Kidney (tissue), 22 donors: ENCODE measurements at places on chromosomes 7 and 10. TPM values are rescaled to one million over a fixed set of nuclear protein-coding genes. Genes with fewer than 3 reads are reported as not detected.

Gene FUOM
- 17.5 TPM for total RNA-seq

DNA sequence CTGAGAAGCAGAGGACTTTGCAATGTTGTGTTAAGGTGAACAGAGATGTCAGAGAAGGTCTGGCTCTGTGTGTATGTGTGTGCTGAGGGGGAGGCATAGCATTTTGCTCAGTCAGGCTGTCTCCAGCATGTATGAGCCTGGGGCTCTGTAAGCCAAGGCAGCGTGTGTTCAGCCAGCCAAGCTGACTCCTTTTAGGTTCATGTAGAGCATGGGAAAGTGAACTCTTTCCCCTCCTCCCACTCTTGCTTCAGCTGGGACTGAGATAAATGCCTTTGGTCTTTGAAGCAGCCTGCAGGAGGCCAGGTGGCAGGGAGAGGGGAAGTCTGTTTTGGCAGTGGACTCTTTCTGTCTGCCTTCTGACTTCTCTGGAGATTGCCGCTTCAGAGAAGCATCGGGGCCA lies 3.8 kb downstream of the SFXN2 start:
- DNase-seq, result peak; percentile 80
- H3K4me1 ChIP-seq, result peaks cover 18% of the 10 kb centered on the region
- no peaks in the 10 kb centered on the region for H3K27me3 ChIP-seq
- peak overlapping the region; percentile 38 for H3K27ac ChIP-seq
- H3K36me3 ChIP-seq, result no peaks in the 10 kb centered on the region
- H3K4me3 ChIP-seq, result peak overlapping the region; percentile 20

GRCh38 chr7:22727714-22728035 lies 675 bp downstream of the IL6 start:
- H3K4me3 ChIP-seq, result no peak overlapping the region
- H3K36me3 ChIP-seq, result no peaks in the 10 kb centered on the region
- H3K27me3 ChIP-seq, result no peaks in the 10 kb centered on the region
- H3K4me1 ChIP-seq, result peaks cover 7% of the 10 kb centered on the region
- H3K27ac ChIP-seq, result no peak overlapping the region
- no peak for DNase-seq

Gene MUC12
- 3.8 TPM for total RNA-seq

- H3K27me3 ChIP-seq, result no peaks in the 10 kb centered on the region
- peaks cover 6% of the 10 kb centered on the region for H3K4me1 ChIP-seq
- DNase-seq, result no peak
- no peak overlapping the region for H3K4me3 ChIP-seq
Measured at GRCh38 chr10:71530781-71531180, 134.1 kb downstream of the CDH23 start.

GRCh38 chr7:24619978-24620377 lies 46.7 kb downstream of the PALS2 start:
- H3K27ac ChIP-seq, result no peak overlapping the region
- H3K4me3 ChIP-seq, result no peak overlapping the region
- no peak for DNase-seq
- H3K4me1 ChIP-seq, result no peaks in the 10 kb centered on the region
- no peaks in the 10 kb centered on the region for H3K36me3 ChIP-seq
- H3K27me3 ChIP-seq, result no peaks in the 10 kb centered on the region

Gene CASP7
- 18.9 TPM for total RNA-seq

DNA sequence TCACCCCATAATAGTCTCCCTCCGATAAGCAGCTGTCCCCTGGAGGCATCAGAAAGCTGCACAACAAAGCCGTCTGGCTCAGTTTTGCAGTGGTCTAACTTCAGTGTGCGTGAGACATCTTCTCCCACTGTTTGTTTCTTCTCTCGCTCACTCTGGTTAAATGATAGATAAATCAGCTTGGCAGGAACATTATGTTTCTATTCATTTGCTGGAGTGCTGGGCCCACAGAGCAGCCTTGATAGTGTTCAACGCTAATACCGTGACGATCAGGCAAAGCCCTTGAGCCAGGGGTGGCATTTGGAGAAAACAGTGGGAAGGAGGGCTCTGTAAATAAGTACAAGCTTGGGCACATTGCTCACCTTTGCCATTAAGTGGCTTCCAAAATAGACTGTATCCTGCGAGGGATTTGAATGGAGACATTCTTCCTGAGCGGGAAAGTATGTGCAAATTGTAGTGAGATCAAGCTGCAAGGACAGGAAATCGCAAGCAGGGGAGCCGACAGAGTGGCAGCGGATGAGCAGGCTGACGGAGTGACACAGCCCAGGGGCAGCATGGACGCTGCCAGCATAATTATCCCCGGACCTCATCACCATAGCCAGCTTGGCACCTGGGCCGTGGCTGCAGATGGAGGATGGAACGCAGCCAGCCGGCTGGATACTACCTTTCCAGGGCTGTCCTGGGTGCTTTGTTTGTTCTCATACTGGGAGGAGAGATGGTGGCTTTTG lies 256.8 kb upstream of the FZD8 start:
- no peak overlapping the region for H3K27ac ChIP-seq
- H3K36me3 ChIP-seq, result no peaks in the 10 kb centered on the region
- no peaks in the 10 kb centered on the region for H3K27me3 ChIP-seq
- DNase-seq, result no peak

- no peaks in the 10 kb centered on the region for H3K36me3 ChIP-seq
- DNase-seq, result no peak
- H3K4me1 ChIP-seq, result no peaks in the 10 kb centered on the region
- no peak overlapping the region for H3K4me3 ChIP-seq
Measured at GRCh38 chr10:97718659-97719142, 5.2 kb downstream of the MARVELD1 start.

DNA sequence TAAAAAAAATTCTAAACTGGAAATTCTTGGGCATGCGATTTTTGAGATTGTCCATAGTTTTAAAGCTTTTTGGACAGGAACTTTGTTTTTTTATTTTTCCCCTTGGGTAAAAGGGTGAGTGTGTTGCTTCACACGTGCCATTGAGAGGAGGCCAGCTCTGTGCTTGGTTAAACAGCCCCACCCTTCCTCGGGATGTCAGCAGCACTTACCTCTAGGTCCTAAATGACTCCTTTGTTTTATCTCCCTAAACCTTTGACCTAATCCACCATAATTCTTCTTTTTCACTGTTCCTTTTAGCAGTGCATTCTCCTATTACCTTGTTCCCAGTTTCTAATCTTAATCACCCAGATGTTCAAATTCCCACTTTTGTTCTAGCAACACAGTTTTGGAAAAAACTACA lies 83.5 kb downstream of the SEMA3D start:
- no peak for DNase-seq
- H3K36me3 ChIP-seq, result no peaks in the 10 kb centered on the region
- H3K4me1 ChIP-seq, result no peaks in the 10 kb centered on the region
- H3K4me3 ChIP-seq, result no peak overlapping the region
- no peak overlapping the region for H3K27ac ChIP-seq

- peaks cover 4% of the 10 kb centered on the region for H3K4me1 ChIP-seq
- H3K27me3 ChIP-seq, result no peaks in the 10 kb centered on the region
- no peak for DNase-seq
- no peaks in the 10 kb centered on the region for H3K36me3 ChIP-seq
- H3K4me3 ChIP-seq, result no peak overlapping the region
Measured at GRCh38 chr10:2938869-2939268, 128.5 kb upstream of the PFKP start.

Gene HTR5A
- total RNA-seq, result not detected

GRCh38 chr7:81705206-81705605 lies 64.6 kb downstream of the HGF start:
- H3K4me3 ChIP-seq, result no peak overlapping the region
- no peak for DNase-seq
- no peaks in the 10 kb centered on the region for H3K36me3 ChIP-seq
- no peaks in the 10 kb centered on the region for H3K4me1 ChIP-seq
- no peak overlapping the region for H3K27ac ChIP-seq

Gene TUBB8
- not detected for total RNA-seq

Gene SPDYE2
- total RNA-seq, result 0.50 TPM

GRCh38 chr7:82617156-82617555 lies 173.6 kb upstream of the CACNA2D1 start:
- H3K27ac ChIP-seq, result no peak overlapping the region
- no peaks in the 10 kb centered on the region for H3K27me3 ChIP-seq
- H3K4me1 ChIP-seq, result no peaks in the 10 kb centered on the region

DNA sequence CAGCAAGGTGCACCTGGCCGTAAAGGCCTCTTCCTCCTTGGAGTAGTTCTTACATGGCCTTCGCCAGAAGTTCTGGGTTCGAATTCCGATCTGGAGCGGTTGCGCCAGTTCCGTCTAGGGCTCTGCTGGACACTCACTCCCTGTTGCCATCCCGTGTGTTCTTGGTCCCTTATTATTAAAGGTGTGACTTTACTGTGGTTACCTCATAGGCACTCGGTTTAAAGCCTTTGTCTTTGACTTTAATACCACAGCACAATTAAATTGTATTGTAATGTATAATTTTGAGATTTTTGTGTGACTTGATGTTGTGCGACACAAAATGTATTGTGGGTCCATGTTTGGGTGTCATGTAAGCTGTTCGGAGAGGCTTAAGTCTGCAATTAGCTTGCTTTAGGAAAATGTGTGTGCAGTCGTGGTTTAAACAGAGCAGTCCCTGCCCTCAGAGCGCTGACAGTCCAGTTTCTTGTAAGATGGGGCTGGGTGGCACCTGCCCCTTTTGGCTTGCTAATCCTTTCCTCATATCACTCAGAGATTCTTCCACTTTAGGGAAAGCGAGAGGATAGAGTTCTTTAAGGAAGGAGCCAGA lies 919 bp downstream of the INPP5F start:
- H3K36me3 ChIP-seq, result no peaks in the 10 kb centered on the region
- peak overlapping the region; percentile 77 for H3K27ac ChIP-seq

Gene LIPK
- total RNA-seq, result not detected

- H3K36me3 ChIP-seq, result no peaks in the 10 kb centered on the region
- peaks cover 4% of the 10 kb centered on the region for H3K4me1 ChIP-seq
- H3K27me3 ChIP-seq, result no peaks in the 10 kb centered on the region
Measured at GRCh38 chr10:2145491-2145890, 408.2 kb upstream of the ADARB2 start.

Gene SPDYE16
- 0.31 TPM for total RNA-seq

Gene ELFN1
- total RNA-seq, result 3.8 TPM

- no peak overlapping the region for H3K27ac ChIP-seq
- no peak for DNase-seq
- H3K36me3 ChIP-seq, result no peaks in the 10 kb centered on the region
Measured at GRCh38 chr10:28188526-28188925, 114.3 kb downstream of the MPP7 start.

Gene TLX1
- not detected for total RNA-seq

Gene MYH16
- not detected for total RNA-seq

- DNase-seq, result no peak
- no peaks in the 10 kb centered on the region for H3K27me3 ChIP-seq
- no peaks in the 10 kb centered on the region for H3K36me3 ChIP-seq
- no peak overlapping the region for H3K27ac ChIP-seq
Measured at GRCh38 chr7:140223515-140224221, 46.9 kb upstream of the KDM7A start.

DNA sequence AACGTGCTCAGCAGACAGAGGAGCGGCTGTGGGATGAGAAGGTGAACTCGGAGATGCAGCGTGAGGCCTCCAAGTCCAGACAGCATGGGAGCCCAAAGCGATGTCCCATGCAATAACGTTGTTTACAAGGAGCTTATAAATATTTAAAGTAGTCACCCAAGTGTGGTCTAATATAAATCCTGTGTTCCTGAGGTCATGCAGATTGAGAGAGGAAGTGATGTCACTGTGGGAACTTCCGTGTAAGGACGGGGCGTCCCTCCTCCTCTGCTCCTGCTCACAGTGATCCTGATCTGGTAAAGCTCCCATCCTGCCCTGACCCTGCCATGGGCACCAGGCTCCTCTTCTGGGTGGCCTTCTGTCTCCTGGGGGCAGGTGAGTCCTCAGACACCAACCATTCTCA lies 94.7 kb upstream of the PRSS58 start:
- no peaks in the 10 kb centered on the region for H3K27me3 ChIP-seq
- H3K4me3 ChIP-seq, result no peak overlapping the region
- H3K27ac ChIP-seq, result no peak overlapping the region
- H3K36me3 ChIP-seq, result no peaks in the 10 kb centered on the region
- H3K4me1 ChIP-seq, result no peaks in the 10 kb centered on the region

DNA sequence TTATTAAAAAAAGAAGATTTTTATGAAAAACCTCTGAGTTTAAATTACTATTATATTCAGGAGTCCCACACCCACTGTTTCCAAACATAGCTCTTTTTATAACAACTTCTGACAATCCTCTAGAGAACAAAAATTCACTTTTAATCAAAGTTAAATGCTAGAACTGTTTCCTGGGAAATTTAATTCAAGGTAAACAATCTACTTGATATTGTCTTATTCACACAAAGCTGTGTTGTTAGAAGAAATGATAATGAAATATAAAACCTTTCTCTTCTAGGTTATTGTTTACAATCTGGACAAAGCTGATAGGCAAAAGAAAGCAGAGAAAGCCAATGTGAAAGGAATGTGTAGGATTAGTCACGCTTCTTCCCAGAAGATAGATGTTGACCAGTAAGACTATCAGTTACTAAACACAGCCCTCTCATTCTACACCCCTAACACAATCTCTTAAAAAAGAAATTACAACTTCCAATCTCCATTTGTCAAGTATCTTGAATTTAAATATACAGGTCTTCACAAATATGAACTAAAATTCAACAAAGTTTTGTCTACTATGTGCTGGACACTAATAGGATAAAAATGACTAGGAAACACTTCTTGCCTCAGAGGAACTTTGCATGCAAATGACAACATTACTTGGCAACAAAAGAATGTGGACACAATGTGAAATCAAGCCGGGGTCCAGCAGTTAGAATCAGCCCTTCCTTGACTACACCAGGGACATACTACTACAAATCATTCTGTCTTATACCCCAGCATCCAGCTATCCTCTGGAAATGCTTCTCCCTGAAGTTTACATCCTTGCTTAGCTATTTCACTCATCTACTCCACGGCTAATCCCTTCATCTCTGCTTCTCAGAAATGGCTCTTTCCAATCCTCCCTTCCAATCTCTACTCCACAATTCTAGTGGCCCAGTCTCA lies 123.7 kb downstream of the IMMP2L start:
- no peaks in the 10 kb centered on the region for H3K4me1 ChIP-seq
- no peak overlapping the region for H3K4me3 ChIP-seq
- H3K27ac ChIP-seq, result no peak overlapping the region
- no peaks in the 10 kb centered on the region for H3K27me3 ChIP-seq

Gene KIAA1549
- total RNA-seq, result 10.1 TPM

Gene CPA1
- 0.50 TPM for total RNA-seq

Gene ZNF365
- total RNA-seq, result 1.0 TPM

Gene SEMA3C
- total RNA-seq, result 17.2 TPM

- no peak for DNase-seq
- H3K27me3 ChIP-seq, result no peaks in the 10 kb centered on the region
- H3K27ac ChIP-seq, result no peak overlapping the region
- no peaks in the 10 kb centered on the region for H3K4me1 ChIP-seq
- no peaks in the 10 kb centered on the region for H3K36me3 ChIP-seq
Measured at GRCh38 chr10:21831986-21832820, 171.3 kb downstream of the DNAJC1 start.

DNA sequence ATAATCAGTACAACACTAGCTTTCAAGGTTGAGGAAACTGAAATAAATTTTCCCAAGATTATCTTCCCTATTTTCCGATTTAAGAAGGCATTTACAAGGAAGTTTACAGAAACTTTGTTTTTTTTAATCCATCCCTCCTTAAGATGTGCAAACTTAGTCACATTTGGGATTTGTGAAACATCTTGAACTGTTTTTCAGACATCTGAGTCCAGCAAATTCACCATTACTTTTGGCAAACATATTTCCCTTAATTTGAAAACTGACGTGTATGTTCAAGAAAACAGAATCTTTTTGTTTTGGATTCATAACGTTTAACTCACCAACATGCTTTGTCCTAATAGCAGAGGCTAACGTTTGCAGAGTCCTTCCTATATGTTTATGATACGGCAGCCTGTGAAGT lies 19.5 kb downstream of the GLI3 start:
- H3K4me1 ChIP-seq, result no peaks in the 10 kb centered on the region
- DNase-seq, result no peak
- H3K4me3 ChIP-seq, result no peak overlapping the region
